ENCODE measurements at places on chromosomes 1 and 21.

DNA sequence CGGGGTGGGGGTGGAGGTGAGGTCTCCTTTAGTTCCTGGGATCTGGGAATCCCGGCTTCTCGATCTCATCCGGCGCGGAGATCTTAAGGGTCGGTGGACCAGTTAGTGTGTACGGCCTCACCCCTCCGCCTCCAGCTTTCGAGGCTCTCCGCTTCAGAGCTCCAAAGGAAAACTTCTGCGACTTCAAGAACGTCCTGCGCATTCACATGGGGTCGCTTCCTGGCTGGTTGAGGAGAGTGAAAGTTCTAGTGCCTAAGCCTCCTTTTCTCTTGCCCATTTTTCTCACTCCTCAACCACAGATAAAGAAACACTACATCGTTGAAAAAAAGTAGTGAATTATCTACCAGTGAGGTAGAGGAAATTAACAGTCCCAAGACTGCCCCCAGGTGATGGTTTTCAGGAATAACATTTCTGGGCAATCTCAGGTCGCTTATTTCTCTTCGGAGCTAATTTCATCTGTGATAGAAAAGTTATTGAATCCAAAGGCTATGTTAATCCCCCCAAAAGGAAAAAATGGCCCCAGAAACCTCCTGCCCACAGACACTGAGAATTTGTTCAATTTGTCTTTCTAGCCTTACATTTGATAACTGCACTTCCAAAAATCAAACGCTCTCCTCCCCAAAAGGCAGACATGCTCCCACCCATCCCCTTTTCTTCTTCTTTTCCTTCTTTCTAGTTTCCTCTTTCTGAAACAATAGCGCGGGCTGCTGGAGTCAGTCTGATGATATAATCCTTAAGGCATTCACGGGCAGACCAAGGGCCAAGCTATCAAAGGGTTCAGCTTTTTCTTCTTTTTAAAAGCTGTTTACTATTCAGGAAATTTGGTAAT lies 20.6 kb upstream of the TBX15 start:
- peaks cover 3% of the 10 kb centered on the region for H3K4me1 ChIP-seq
- peak overlapping the region; percentile 22 for H3K4me3 ChIP-seq
- no peak for DNase-seq
- H3K27me3 ChIP-seq, result peaks cover 70% of the 10 kb centered on the region
- peak overlapping the region; percentile 73 for H3K27ac ChIP-seq
- H3K36me3 ChIP-seq, result peaks cover 2% of the 10 kb centered on the region

DNA sequence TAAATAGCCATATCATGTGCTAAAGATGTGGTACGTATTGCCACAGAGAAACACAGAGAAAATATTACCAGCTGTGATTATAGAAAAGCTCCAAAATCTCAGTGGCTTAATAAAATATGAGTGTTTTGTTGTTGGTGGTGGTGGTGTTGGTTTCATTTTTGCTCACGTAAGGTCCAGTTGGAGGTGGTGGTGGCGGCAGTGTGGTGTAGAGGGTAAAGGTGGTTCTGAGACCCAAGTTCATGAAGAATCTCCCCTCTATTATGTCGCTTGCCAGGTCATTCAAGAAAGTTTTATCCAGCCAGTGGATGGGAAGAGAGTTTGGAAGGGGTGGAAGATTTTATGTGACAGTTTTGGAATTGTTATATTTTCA lies 217.6 kb upstream of the SAMSN1 start:
- no peak overlapping the region for H3K4me3 ChIP-seq
- H3K27me3 ChIP-seq, result peaks cover 2% of the 10 kb centered on the region
- DNase-seq, result no peak
- H3K36me3 ChIP-seq, result peaks cover 3% of the 10 kb centered on the region

- peaks cover 51% of the 10 kb centered on the region for H3K4me1 ChIP-seq
- no peak for DNase-seq
- H3K27me3 ChIP-seq, result peaks cover 43% of the 10 kb centered on the region
- peak overlapping the region; percentile 32 for H3K27ac ChIP-seq
- H3K4me3 ChIP-seq, result no peak overlapping the region
Measured at GRCh38 chr1:66271904-66272254, 262.1 kb upstream of the SGIP1 start.

- H3K4me1 ChIP-seq, result peaks cover 19% of the 10 kb centered on the region
- no peak overlapping the region for H3K4me3 ChIP-seq
- DNase-seq, result no peak
- peaks cover 35% of the 10 kb centered on the region for H3K36me3 ChIP-seq
- no peaks in the 10 kb centered on the region for H3K27me3 ChIP-seq
Measured at GRCh38 chr1:199102239-199102638, 463.4 kb downstream of the PTPRC start.

GRCh38 chr1:3745590-3746381 lies 6.5 kb upstream of the CCDC27 start:
- peaks cover 2% of the 10 kb centered on the region for H3K27me3 ChIP-seq
- no peak for DNase-seq
- H3K4me1 ChIP-seq, result peaks cover 14% of the 10 kb centered on the region
- no peaks in the 10 kb centered on the region for H3K36me3 ChIP-seq

- H3K27ac ChIP-seq, result peak overlapping the region; percentile 83
- peaks cover 17% of the 10 kb centered on the region for H3K4me1 ChIP-seq
- H3K4me3 ChIP-seq, result peak overlapping the region; percentile 96
- peaks cover 6% of the 10 kb centered on the region for H3K36me3 ChIP-seq
- peak; percentile 10 for DNase-seq
Measured at GRCh38 chr1:151790940-151791651, 796 bp upstream of the TDRKH start.

- DNase-seq, result no peak
- H3K27me3 ChIP-seq, result peaks cover 2% of the 10 kb centered on the region
- H3K27ac ChIP-seq, result no peak overlapping the region
- H3K36me3 ChIP-seq, result no peaks in the 10 kb centered on the region
- peaks cover 11% of the 10 kb centered on the region for H3K4me1 ChIP-seq
Measured at GRCh38 chr21:38897532-38898421, 92.0 kb downstream of the ETS2 start.

GRCh38 chr1:22889213-22889827 lies 83.3 kb downstream of the LACTBL1 start:
- H3K27me3 ChIP-seq, result peaks cover 12% of the 10 kb centered on the region
- no peak for DNase-seq
- peaks cover 9% of the 10 kb centered on the region for H3K4me1 ChIP-seq
- H3K4me3 ChIP-seq, result no peak overlapping the region
- H3K36me3 ChIP-seq, result no peaks in the 10 kb centered on the region
